ENCODE measurements at places on chromosomes 2 and 18.

- DNase-seq, result no peak
Observed at GRCh38 chr2:52939250-52939649, 828.4 kb upstream of the CHAC2 start.

- DNase-seq, result no peak
Observed at GRCh38 chr2:213220967-213221603, 63.2 kb upstream of the SPAG16 start.

DNA sequence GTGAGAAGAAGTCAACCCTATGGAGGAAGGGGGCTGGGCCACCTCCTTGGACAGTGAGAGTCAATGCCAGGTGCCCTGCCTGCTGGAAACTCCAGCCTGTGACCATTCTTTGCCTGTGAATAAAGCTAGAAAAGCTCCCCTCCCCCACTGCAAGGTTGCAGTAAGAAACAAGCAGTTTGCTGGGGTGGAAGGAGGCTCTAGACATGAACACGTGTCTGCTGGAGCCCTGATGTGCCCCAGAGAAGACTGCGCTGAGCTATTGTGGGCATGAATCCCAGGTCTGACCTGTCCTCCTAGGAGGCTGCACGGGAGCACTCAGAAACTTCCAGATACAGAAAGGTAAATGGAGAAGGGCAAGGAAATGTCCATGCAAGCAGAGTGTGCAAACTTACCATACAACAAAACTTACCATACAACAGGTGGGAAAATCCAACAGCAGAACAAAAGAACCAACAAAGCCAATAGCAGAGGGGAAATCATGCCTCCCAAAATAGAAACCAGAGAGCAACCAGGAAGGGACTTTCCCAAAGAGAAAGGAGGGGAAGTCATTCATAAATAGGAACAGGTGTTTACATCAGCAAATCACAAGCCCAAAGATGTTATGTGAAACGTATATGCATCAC, 278.7 kb downstream of the BCL2 start:
- DNase-seq, result no peak

GRCh38 chr2:184589261-184589660, 9.1 kb upstream of the ZNF804A start:
- DNase-seq, result no peak

DNA sequence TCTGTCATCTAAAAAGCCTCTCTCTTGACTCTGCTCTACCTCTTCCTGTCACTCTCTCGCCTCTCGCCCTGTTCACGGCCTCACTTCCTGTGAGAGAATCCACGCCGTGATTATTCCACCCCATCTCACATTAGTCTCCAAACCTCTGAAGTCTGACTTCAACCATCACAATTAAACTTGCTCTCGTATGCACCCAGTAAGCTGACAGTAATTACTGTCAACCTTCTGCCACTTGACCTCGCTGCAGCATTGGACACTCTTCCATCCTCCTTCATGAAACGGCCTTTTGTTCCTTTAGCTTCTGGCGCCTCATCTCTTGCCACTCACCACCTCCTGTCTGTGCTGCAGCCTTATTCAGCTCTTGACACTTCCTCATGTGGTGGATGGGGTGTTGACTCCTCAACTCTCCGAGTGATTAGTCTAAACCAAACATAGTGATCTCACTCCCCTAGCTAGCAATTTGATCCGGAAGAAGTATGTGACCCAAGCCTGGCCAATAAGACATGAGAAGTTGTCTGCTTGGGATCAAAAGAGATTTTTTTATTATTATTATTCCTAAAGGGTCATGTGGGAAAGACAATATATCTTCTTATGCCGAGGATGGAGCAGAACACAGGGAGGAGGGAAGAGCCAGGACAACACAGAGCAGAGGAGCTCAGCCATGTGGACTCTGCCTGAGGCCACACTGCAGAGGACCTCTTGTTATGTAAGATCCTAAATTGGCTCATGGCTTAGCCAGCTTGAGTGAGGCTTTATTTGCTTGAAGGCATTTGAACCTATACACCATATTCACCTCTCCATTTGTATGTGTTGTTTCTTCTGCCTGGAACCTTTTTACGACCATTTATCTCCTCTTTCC, 38.4 kb upstream of the MYO1B start:
- no peak for DNase-seq

DNA sequence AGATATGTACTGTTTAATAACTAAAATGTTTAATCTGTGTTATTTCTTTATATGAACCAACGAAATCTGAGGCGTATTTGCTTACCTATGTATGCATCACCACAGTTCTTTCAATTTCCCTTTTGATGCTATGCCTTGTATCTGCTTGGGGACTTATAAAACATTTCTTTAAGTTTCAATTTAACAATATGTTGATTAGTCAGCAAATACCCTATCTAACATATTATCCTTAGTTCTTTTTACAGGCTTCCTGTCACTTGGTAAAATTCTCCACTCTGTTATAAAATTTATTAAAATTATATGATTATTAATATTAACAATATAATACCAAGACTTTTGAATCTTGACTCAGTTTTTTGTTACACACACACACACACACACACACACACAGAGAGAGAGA, 174.3 kb downstream of the CPS1 start:
- no peak for DNase-seq

DNA sequence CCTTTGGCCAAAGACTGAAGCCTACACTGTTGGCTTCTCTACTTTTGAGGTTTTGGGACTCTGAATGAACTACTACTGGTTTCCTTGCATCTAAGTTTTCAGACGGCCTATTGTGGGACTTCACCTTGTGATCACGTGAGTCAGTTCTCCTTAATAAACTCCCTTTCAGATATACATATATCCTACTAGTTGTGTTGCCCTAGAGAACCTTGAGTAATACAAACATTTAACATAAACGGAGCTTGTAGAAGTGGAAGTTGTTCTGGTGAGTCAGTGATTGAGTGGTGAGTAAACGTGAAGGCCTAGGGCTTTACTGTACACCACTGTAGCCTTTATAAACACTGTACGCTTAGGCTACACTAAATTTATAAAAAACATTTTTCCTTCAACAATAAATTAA, 107.2 kb upstream of the CDH2 start:
- peak; percentile 13 for DNase-seq

GRCh38 chr2:667332-667999, 9.7 kb downstream of the TMEM18 start:
- no peak for DNase-seq

DNA sequence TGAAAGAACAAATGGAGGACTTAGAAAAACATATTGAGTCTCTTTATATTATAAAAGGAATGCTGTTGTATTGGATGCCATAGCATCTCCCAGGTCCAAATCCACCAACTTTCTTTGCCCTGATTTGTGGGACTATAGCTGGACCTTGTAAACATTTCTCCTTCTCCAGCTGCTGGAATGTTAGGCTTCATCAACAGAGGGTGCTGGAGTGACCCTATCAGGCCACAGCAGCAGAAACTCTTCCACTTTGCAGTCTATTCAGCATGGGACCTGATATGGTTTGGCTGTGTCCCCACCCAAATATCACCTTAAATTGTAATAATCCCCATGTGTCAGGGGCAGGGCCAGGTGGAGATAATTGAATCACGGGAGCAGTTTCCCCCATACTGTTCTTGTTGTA, 138.4 kb upstream of the ARL4C start:
- no peak for DNase-seq

- peak; percentile 24 for DNase-seq
Observed at GRCh38 chr2:224062481-224063297, 23.6 kb upstream of the SERPINE2 start.

GRCh38 chr18:47323158-47323557, 71.7 kb upstream of the SKOR2 start:
- DNase-seq, result no peak

- peak; percentile 89 for DNase-seq
Observed at GRCh38 chr2:10057231-10058107, 14.1 kb downstream of the KLF11 start.

DNA sequence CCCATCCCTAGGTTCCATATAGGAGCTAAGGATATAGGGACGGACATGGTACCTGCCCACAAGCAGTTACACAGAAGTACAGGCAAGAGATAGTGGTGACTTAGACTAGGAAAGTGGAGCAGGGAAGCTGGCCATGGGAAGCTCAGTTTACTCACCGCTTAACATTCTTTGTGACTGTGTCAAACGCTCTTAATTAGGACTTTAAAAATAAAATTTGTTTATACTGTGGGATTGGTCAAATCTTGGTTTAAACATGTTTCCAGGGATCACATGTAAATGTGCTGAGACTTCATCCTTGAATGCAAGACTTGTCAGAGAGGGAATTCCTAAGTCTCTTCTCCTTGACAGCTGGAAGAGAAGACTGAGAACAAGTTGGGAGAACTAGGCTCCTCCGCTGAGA, 107.3 kb downstream of the MTCL1 start:
- no peak for DNase-seq

DNA sequence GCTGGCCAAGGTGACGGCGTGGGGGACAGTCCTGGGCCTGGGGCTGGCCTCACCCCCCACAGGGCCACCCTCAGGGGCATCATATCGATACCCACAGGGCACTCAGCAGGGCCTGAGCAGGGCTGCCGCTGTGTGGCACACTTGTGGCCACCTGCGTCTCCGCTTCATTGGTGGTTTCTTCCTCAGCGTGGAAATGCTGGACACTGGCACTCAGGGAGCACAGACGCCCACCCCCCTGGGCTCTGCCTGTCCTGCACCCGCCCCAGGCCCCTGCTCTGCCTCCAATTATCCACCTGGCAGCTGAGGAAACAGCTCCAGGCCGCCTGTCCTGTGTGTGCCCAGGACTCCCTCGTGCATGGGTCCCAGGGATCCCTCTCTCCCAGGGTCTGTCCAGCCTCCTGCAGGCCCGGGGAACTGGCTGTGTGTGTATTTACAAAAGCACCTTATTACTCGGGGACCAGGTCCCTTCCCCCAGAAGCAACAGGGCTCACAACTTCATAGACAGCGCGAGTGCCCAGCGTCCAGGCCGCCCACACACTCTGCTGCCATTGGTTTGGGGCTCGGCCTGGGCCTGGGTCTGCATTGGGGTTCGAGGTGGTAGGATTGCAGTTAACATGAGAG, 13.1 kb downstream of the CROCC2 start:
- DNase-seq, result no peak

DNA sequence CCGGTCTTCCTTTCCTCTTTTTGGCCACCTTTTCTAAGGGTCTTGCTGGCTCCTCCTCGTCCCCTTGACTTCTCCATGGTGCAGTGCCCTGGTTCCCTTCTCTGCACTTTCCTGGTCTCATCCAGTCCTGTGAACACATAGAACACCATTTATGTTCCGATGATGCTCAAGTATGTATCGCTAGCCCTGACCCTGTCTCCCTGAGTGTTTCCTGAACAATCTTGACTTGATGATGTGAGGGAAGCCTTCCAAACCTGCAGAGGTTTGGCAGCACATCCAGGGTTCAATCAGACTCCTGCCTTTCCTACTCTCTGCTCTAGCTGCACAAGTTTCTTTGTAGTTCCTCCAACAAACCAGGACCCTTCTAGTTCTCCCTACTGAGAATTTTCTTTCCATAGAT, 132.1 kb downstream of the RGPD3 start:
- no peak for DNase-seq

DNA sequence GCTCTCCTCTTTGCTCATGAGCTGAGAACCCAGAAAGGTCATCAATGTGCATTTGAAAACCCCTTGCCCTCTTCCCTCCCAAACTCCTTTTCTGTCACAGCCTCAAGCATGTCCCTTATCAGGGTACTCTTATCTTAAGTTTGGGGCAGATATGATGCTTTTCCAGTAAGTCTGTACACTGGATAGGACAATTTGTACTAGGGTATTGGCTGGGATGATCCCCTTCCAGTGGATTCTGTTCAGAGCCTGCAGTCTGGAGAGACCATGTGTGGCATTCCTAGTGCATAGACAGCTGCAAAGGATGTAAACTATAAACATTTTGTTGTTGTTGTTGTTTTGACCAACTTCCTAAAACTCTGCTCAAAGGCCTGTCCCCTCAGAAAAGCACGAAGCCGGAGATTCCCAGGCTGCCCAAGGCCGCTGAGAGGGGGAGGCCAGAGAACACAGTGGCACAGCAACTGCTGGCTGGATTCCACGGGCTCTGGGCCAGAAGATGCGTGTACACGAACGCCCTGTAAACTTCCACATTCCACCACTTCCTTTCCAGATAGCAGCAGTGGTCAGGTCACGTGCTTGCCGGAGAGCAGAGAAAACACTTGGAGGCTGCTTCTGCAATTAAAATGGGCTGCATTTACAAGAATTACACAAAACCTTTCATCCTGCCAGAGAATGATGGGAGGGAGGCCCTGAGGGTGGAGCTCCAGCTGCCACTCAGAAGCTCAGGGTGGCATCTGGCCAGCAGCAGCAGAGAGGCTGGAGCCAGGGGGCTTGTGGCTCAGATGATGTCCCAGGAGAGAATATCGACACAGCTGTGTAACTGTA, 42.1 kb downstream of the BMP10 start:
- peak; percentile 97 for DNase-seq

DNA sequence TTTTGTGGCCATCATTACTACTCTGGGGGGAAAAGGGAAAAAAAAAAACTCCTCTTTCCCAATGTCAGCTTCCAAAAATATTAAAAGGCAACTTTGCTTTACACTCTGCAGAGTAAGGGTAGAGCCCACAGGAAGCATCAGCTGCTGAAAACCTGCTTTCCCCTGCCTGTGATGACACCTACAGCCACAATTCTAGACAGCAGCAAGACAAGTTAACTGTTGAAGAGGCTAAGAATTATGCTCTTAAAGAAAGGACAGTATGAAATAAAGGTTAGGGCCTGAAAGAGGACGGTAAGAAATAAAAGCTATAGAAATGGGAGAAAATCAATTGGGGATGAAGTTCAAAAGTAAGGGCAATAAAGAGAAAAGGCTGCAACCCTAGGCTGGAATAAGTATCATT, 3.0 kb downstream of the PDE11A start:
- no peak for DNase-seq

DNA sequence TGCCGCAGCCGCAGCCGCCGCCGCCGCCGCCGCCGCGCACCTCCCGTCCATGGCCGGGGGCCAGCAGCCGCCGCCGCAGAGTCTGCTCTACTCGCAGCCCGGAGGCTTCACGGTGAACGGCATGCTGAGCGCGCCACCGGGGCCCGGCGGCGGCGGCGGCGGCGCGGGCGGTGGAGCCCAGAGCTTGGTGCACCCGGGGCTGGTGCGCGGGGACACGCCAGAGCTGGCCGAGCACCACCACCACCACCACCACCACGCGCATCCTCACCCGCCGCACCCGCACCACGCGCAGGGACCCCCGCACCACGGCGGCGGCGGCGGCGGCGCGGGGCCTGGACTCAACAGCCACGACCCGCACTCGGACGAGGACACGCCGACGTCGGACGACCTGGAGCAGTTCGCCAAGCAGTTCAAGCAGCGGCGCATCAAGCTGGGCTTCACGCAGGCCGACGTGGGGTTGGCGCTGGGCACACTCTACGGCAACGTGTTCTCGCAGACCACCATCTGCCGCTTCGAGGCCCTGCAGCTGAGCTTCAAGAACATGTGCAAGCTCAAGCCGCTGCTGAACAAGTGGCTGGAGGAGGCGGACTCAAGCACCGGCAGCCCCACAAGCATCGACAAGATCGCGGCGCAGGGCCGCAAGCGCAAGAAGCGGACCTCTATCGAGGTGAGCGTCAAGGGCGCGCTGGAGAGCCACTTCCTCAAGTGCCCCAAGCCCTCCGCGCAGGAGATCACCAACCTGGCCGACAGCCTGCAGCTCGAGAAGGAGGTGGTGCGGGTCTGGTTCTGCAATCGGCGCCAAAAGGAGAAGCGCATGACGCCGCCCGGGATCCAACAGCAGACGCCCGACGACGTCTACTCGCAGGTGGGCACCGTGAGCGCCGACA, 2.4 kb downstream of the POU3F3 start:
- no peak for DNase-seq

Data from umbilical cord (tissue), 2 donors.